ENCODE measurements at places on chromosomes 7 and 10. TPM values are rescaled to one million over a fixed set of nuclear protein-coding genes. Genes with fewer than 3 reads are reported as not detected.

DNA sequence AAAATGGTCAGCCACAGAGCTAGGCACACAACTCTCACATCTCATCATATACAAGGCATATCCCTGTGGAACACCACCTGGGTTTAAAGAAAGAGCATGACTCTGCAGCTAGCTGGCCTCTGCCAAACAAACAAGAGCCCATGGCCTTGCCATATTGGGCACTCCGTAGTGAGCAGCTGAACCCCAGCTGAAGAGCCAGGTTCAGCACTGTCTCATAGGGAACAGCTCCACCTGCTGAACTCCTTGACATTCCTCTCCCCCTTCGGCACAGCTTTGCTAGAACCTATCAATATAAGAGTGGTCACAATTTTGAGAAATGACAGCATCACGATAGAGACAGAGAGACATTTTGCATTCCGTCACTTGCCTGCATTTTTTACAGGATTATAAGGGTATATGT lies 20.0 kb downstream of the SORCS1 start:
- DNase-seq, result no peak

GRCh38 chr7:95682913-95683312 lies 86.6 kb upstream of the PDK4 start:
- no peak for DNase-seq

DNA sequence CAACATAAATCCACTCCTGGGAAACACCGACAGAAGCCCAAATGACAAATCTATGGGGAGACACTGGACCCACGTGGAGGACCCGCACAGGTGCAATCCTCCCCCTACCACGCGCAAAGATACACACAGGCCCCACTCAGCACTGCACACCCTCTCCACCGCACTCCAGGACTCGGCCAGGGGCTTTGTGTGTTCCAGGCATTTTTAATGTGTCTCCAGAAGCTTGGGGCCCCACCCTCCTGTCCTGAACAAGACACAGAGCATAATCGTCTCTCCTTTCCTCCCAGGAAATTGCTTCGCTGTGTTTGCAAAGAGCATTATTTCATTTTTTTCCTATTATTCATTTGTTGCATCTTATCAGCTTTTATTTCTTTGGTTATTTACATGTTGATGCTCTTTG lies 82.8 kb downstream of the GLI3 start:
- no peak for DNase-seq

- no peak for DNase-seq
These were observed 40.9 kb downstream of the PRPF18 start for GRCh38 chr10:13627459-13628310.

DNA sequence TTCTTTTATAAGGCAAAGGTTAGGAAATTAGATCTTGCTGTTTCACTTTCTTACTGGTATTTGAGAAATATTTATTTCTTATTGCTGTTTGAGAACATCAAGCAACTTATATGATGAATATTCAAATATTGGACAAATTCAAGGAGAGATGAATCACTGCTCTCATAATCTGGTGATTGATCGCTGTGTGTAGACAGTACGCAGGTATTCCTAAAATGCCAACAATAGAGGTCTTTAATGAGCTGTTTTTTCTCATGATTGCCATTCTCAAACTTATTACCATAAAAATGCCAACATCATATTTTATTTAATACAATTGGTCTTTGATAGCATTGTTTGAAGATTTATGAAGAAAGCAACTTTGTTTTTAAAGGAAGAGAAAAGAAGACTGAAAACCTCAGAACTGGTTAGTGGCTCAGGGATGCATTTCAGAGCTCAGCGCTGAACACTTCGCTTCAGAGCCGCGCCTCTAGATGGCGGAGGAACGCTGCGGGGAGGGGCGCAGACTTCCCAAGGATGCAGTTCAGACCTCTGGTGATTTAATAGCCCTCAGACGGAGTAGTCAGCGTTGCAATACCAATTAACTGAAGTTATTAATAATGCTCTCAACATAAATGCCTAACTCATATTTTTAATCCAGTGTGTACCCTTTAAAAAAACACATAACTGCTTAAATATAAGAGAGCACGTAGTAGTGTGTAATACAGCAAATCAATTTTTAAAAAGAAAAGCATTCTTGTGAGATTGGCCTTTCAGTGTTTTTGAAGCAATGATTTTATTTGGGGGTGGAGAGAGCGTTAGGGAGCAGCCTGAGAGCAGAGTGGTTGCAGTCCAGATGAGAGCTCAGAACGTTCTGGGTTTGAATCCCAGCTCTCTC lies 38.5 kb upstream of the STEAP4 start:
- DNase-seq, result no peak

GRCh38 chr10:30701451-30702173 lies 72.1 kb upstream of the LYZL2 start:
- no peak for DNase-seq

GRCh38 chr10:31353574-31353973 lies 34.6 kb downstream of the ZEB1 start:
- no peak for DNase-seq

DNA sequence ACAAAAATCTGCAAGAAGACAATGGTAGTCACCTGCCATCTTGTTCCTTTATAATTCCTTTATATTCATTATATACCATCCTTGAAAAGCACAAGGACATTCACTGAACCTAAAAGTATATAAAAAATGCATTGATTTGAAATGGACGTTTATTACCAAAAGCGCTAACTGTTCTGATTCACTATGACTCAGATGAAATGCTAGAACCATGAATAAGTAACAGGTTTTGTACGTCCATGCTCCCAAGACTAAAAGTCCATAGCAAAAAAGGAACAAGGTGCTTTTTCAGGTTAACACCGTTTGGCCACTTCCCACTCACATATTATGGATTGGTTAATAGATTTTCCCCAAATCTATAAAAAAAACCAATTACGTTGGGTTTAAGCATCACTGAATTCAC lies 109.4 kb downstream of the PPP1R17 start:
- no peak for DNase-seq

DNA sequence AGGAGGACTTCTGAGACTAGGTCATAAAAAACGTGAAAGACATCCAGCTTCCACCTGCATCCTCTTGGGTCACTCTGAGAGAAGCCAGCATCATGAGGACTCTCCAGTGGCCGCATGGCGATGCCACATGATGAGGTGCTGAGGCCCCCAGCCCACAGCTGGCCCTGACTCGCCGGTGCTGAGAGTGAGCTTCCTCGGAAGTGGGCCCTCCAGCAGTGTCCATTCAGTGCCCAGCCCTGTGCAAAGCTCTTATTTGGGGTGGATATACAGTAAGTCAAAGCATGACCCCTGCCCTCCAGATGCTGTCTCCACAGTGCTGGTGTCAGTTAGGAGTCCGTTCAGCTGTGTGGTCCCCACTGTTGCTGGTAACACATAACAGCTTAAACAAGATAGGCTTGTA lies 93.6 kb upstream of the CHST15 start:
- DNase-seq, result no peak

- no peak for DNase-seq
These were observed 495.1 kb downstream of the AUTS2 start for GRCh38 chr7:70093205-70093904.

GRCh38 chr7:44566680-44567079 lies 7.0 kb downstream of the DDX56 start:
- no peak for DNase-seq

DNA sequence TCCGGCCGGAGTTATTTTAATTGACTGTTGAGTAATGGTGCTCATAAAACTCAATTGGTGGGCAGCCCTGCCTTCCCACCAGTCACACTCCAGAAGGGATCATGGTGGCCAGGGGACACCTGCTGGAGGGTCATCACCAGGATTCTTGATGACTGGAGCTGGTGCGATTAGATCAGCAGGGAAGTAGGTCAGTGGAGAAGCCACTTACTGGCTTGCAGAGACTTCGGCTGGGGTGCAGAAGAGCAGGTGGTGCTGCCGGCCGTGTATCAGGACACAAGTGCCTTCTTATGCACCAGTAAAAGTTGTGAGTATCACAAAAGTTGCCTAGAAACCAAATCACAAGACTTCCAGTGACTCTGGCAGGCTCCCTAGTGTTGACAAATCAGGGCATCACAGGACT lies 82.6 kb upstream of the CHCHD3 start:
- no peak for DNase-seq

GRCh38 chr10:13505052-13505680 lies 23.6 kb downstream of the BEND7 start:
- no peak for DNase-seq

GRCh38 chr7:102317231-102318059 lies 30.8 kb downstream of the SH2B2 start:
- DNase-seq, result no peak

GRCh38 chr7:132709971-132710567 lies 133.8 kb upstream of the PLXNA4 start:
- DNase-seq, result no peak

DNA sequence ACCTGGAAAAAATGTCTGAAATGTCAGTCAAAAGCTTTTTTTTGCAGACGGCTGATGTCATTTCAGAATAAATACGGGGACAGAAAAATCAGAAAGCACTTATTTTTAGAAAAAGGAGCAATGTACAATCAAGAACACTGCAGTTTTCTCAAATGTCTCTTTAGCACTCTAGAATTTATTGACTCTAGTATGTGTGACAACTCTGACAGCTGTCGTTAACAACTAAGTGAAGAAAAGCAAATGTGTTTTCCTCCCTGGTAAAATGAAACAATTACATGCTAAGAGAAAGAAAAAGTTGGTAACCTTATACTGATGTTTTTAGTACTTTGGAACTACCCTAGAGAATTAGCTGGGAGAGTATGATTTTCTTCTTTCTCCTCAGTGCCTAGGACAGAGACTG lies 497.4 kb downstream of the GRM8 start:
- DNase-seq, result no peak

Gene C10orf53
- polyA plus RNA-seq, result not detected

Gene FAM237B
- polyA plus RNA-seq, result 0.68 TPM

Gene RARRES2
- 53.5 TPM for polyA plus RNA-seq
